ENCODE measurements at places on chromosomes 3 and 15. TPM values are rescaled to one million over a fixed set of nuclear protein-coding genes. Genes with fewer than 3 reads are reported as not detected.

Gene DUOXA1
- 1.0 TPM for polyA plus RNA-seq

Gene C3orf33
- 7.0 TPM for polyA plus RNA-seq

Gene CPN2
- polyA plus RNA-seq = not detected

Gene MCF2L2
- polyA plus RNA-seq = 2.9 TPM

Gene SLC12A1
- 1.3 TPM for polyA plus RNA-seq

Gene CP
- polyA plus RNA-seq = 11.6 TPM

Gene EPHB3
- 32.9 TPM for polyA plus RNA-seq

Gene C2CD4B
- 3.3 TPM for polyA plus RNA-seq

Gene PIGZ
- polyA plus RNA-seq = 2.5 TPM

Gene TTC21A
- 14.5 TPM for polyA plus RNA-seq

Gene PLA1A
- polyA plus RNA-seq = 0.84 TPM

Gene THRB
- 18.2 TPM for polyA plus RNA-seq

Gene POLG
- 55.5 TPM for polyA plus RNA-seq

Gene TMEM207
- 0.37 TPM for polyA plus RNA-seq

Gene FAM3D
- polyA plus RNA-seq = 3.4 TPM

Gene PPIB
- 546 TPM for polyA plus RNA-seq

Gene EPHA3
- 12.0 TPM for polyA plus RNA-seq

Gene LINGO1
- polyA plus RNA-seq = 13.4 TPM

Gene CYP1A2
- polyA plus RNA-seq = 0.24 TPM

Gene TRIP4
- polyA plus RNA-seq = 42.2 TPM

Gene SEMA3B
- 27.9 TPM for polyA plus RNA-seq

Gene GP9
- polyA plus RNA-seq = 1.9 TPM

Gene FBXO40
- polyA plus RNA-seq = 0.08 TPM

Gene ITGB5
- 54.8 TPM for polyA plus RNA-seq

Gene LAMB2
- 435 TPM for polyA plus RNA-seq

Gene GRIP2
- polyA plus RNA-seq = 1.4 TPM

Gene CYP8B1
- 0.17 TPM for polyA plus RNA-seq

Gene FBXW12
- polyA plus RNA-seq = 0.40 TPM

Gene MUC4
- polyA plus RNA-seq = 0.35 TPM

Gene LRRC58
- polyA plus RNA-seq = 25.3 TPM

Gene C3orf22
- 0.10 TPM for polyA plus RNA-seq

Gene UBA7
- 60.9 TPM for polyA plus RNA-seq

Gene TIMP4
- polyA plus RNA-seq = 0.80 TPM

Gene LSM3
- 16.5 TPM for polyA plus RNA-seq

Gene ADAMTS17
- 2.6 TPM for polyA plus RNA-seq

Gene GPR27
- 2.5 TPM for polyA plus RNA-seq

Gene AMOTL2
- 45.4 TPM for polyA plus RNA-seq

Gene PARP3
- 16.5 TPM for polyA plus RNA-seq

Gene KNL1
- 21.3 TPM for polyA plus RNA-seq

Gene NPAP1
- polyA plus RNA-seq = 0.58 TPM

Gene BTLA
- polyA plus RNA-seq = 0.14 TPM

Gene SPINK8
- polyA plus RNA-seq = not detected

Gene PRSS50
- 1.1 TPM for polyA plus RNA-seq

Gene CSPG4
- 36.1 TPM for polyA plus RNA-seq

Gene PP2D1
- polyA plus RNA-seq = 0.83 TPM

Gene ATP13A5
- polyA plus RNA-seq = 1.0 TPM

Gene CYP1A1
- polyA plus RNA-seq = 0.54 TPM

Gene AGTR1
- 27.0 TPM for polyA plus RNA-seq

Gene CCR3
- polyA plus RNA-seq = not detected

Gene PLSCR5
- not detected for polyA plus RNA-seq

Gene ACSBG1
- 0.48 TPM for polyA plus RNA-seq

Gene TIGIT
- polyA plus RNA-seq = 0.29 TPM

Gene UROC1
- 0.11 TPM for polyA plus RNA-seq

Gene LRRN1
- polyA plus RNA-seq = 22.8 TPM

Gene CCNB2
- 47.5 TPM for polyA plus RNA-seq

Gene LSAMP
- 25.2 TPM for polyA plus RNA-seq

All from left lung (tissue), 14 donors.